ENCODE measurements at places on chromosomes 6 and 20.

GRCh38 chr20:13302647-13303450 lies 81.8 kb downstream of the ISM1 start:
- DNase-seq: peak; percentile 21

DNA sequence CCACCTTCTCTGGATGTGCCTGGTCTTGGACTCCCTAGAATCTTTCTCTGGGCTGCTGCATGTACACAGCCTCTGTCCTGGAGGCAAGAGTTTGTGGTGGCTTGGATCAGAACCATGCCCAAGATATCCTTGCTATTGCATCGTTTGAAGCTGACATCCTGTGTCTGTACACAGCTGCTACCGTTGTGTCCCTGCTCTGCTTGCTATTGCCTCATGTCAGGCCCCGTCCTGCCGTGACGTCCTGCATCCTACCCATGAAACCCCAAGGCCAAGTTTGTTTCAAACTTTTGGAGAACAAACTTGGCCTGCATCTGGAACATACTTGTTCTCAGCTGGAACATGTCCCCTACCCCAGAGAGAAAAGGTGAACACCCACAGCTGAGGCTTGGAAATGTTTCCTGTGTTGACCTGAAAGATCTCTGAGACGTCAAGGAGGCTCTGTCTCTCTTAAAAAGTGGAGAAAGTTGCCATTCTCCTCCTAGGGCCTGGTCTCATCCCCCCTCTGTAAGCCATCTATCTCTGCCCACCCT lies 78.1 kb downstream of the HFE start:
- no peak for DNase-seq

- DNase-seq: no peak
Measured at GRCh38 chr6:33578588-33579011, 1.5 kb downstream of the BAK1 start.

DNA sequence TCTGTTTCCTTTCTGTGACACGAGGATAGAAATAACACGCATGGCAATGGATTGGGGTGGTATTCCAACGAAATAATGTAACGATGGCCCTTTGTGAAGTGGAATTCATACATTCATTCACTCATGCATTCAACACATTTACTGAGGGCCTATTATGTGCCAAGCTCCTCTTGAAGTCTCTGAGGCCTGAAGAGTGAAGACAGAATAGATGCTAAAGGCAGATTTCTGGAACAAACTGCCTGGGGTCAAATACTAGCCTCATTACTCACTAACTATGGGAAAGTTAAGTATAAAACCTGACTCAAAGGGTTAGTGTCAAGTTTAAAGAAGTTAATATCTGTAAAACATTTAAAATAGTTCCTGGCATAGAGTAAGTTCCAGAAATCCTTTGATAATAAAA lies 279.6 kb upstream of the SULF2 start:
- no peak for DNase-seq

DNA sequence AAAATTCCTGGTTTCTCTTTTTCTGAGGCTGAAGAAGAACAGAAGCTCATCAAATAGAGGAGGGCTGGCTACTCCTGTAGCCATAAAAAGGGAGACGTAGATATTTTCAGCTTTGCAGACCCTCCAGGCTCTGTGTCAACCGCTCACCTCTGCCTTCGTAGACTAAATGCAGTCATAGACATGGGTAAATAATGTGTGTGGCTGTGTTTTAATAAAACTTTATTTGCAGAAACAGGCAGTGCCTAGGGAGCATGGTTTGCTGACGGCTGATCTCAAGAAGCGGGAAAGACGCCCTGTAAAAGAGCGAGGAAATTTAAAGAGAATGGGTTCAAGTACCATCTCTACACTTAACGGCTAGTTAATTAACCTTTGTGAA lies 171.8 kb downstream of the BCAS1 start:
- DNase-seq: no peak

DNA sequence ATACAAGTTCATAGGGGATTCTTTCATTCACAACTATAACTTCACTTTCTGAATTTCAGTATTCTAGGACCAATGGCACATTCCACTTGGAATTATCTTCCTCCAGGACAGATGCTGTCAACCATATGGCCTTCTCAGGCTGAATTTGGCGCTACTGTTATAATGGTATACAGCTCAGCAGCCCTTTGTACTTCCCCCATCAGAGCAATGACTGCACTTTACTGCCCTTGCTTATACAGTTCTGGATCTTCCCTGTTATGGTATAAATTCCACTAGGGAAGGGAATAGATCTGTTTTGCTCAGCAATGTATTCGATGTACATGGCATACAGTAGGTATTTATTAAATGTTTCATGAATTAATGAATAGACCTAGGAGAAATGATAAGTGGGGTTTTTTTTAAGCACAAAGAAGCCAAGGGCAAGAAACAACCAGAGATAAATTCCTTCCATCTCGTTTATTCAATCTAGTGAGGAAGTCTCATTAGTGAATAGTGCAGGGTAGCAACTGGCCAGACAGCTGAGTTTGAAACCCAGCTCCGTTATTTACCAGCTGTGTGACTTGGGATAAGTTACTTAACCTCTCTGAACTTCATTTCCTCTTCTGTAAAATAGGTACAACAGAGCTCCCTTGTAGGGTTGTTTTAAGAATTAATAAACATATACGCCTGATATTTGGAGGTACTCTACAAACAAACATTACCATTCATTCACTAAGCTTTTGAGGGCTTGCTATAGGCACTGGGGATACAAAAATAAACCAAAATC lies 97.1 kb upstream of the PRDM1 start:
- DNase-seq: no peak

DNA sequence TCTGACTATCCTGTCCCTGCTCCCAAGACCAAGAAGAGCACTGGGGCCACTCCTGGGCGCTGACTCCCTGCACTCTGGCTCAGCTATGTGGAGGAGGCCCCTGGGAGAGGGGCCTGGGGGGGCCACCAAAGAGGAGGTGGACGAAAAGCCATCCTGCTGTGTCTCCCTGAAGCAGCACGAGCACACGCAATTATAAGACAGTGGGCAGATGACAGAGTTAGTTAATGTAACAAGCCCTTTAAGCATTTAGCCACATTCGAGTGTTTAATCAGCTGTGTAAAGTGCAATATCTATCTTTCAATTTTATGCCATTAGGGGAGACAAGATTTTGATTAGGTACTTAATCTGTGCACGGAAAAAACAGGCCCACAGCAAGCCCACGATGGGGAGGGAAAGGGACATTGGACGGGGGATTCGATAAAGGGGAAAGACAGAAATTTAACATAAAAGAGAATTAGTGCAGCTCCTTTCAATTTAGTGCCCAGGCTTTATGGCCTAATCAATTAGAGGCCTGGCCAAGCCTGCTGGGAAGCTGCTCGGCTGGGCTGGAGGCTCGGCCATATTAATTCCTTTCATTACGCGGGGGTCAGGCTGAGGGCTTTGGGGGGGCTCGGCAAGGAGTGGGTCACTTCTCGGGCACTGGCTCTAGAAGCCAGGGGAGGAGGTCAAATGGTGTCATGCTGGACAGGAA lies 286.2 kb downstream of the DHX35 start:
- no peak for DNase-seq

GRCh38 chr6:116254297-116255056 lies 602 bp upstream of the TSPYL4 start:
- DNase-seq: peak; percentile 38

- DNase-seq: no peak
Measured at GRCh38 chr6:169014211-169015197, 239.1 kb downstream of the THBS2 start.

- no peak for DNase-seq
Measured at GRCh38 chr20:8183526-8183925, 51.5 kb downstream of the PLCB1 start.

DNA sequence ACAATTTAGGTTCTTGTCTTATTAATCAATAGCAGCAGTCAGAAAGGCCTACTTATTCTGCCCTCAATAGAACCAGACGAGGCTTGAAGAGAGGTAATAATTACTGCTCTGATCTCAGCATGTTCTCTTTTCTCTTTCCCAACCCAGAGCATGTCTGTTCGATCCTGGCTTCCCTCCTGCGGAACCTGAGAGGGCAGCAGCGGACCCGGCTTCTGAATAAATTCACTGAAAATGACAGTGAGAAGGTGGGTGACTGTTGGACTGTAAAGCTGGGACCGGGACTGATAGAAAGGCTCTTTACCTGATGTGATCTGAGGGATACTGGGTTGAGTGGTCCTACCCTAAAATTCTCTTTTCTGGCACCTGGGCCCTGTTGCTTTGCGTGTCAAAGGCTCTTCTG lies 63.0 kb upstream of the VSTM2L start:
- no peak for DNase-seq

- no peak for DNase-seq
Measured at GRCh38 chr6:13417954-13418353, 69.4 kb downstream of the GFOD1 start.

DNA sequence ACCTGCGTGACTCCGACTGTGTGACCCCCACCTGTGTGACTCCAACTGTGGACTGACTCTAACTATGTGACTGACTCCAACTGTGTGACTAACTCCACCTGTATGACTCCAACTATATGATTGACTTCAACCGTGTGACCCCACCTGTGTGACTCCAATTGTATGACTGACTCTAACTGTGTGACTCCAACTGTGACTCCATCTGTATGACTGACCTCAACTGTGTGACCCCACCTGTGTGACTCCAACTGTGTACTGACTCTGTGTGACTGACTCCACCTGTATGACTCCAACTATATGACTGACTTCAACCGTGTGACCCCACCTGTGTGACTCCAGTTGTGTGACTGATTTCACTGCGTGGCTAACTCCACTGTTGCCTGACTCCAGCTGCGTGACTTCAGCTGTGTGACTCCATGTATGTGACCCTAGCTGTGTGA lies 38.6 kb downstream of the SYNJ2 start:
- no peak for DNase-seq

DNA sequence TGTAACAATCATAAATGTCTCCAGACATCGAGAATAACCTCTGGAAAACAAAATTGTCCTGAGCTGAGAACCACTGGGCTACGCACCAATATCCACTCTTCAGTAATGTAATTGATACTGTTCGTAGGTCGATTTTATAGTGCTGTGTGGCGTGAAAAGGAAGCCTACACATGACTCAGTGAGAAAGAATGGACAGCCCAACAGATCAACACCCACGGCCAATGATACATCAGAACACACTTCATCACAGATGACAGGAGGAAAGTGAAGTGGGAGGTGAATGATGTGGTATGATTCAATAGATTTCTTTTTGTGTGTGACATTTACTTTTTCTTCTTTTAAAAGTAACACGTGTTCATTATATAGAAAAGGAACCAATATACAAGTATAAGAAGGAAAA lies 93.5 kb downstream of the RPS12 start:
- no peak for DNase-seq

GRCh38 chr6:96074006-96074405 lies 58.2 kb downstream of the FUT9 start:
- DNase-seq: no peak

DNA sequence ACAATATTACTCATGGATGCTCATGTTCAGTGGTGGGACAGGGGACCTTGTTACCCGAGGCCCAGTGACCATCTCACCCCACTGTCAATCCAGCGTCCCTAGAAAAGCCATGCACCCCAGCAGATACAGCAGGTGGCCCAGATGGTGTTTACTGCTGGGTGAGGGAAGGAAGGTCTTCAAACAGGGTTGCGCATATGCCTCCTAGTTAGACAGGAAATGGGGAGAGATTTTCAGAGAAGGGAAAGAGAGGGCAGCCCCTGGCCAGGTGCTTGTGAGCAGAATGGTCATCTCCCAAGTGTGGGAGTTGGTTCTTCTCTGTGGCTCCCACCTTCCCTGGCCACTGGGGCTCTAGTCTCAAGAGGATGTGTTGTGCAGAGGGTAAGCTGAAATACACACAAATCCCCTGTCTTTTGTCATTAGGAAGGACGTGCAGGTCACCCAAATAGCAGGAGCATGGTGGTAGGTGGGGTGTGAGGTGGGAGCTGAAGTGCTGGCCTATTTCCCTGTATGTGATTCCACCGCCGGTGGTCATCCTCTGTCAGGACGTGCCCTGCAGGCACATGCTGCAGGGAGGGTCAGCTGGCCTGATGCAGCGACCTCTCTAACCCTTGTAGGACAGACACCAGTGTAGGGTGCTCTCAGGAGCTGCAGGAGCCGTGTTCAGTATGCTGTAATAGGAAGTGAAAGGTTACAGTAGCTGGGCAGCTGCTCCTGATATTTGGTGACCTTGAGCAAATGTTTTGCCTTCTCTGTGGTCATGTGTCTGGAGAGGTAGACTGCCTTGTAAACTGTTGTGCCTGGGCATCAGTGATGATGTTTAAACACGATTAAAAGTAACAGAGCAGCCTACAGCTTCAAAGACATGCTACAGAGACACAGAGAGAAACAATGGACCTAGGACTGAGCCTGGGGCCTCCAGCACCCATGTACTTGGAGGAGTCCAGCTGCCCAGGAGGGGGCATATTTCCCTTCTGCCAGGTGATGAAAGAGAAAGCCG lies 3.2 kb upstream of the CST3 start:
- no peak for DNase-seq

DNA sequence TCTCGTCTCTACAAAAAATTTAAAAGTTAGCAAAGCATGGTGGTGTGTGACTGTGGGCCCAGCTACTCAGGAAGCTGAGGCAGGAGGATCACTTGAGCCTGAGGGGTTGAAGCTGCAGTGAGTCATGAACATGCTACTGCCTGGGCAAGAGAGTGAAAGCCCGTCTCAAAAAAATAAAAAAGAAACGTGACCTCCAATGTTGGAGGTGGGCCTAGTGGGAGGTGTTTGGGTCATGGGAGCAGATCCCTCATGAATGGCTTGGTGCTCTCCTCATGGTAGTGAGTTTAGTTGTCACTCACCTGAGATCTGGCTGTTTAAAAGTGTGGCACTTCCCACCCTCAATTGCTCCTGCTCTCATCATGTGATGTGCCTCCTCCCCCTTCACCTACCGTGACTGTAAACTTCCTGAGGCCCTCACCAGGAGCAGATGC lies 24.3 kb downstream of the RBL1 start:
- no peak for DNase-seq

DNA sequence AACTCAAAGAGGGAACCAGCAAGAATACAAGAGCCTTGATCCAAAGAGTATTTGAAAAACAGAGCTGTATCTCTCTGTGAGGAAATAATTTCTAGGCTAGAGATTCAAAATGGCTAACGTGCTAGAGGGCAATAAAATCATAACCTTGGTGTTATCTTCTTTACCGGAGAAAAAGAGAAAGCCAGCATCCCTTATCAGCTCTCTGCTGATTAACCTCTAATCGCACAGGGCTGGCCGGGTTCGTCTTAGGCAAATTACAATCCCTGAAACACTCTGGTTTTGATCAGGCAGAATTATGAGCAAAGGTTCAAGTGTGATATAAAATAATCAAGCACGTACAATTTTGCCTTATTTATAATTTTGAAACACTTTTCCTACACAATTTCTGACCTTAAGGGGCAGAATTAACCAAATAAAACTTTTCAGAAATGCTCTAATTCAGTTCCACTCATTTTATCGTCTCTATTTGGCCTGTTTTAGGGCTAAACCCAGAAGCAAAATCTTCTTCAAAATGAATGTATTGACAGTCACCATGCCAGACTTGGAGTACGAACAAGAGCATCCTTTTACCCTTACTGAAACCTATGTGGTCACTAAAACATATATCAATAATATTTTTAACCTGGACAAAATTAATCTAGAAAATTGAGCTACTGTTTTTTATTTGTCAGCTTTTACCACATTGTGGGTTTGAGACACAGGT lies 13.7 kb downstream of the PSMB9 start:
- DNase-seq: no peak

Measured in endothelial cell of umbilical vein (primary cell).